ENCODE measurements at places on chromosomes 11 and 22.

GRCh38 chr11:1304380-1304779 lies 5.1 kb downstream of the TOLLIP start:
- no peak overlapping the region for H3K4me3 ChIP-seq
- no peak overlapping the region for H3K27ac ChIP-seq
- no peak for DNase-seq
- no peaks in the 10 kb centered on the region for H3K27me3 ChIP-seq
- no peaks in the 10 kb centered on the region for H3K4me1 ChIP-seq
- no peaks in the 10 kb centered on the region for H3K36me3 ChIP-seq

DNA sequence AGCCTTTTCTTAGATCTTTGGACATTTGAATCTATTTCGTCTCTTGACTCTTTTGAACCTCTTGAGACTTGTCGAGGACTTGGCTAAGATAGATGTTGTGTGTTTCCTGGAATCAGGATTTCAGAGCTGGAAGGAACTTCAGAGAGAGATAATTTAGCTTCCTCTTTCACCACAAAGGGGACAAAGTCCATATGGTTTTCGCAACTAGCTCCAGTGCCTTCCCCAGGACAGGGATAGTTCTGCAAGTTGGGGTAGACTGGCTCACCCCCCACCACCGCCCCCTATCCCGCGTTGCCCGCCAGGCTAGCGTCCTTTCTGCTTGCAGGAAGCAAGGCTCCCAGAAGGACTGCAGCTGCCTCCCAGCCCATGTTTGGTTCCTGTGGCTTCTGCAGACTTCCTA lies 75.7 kb upstream of the MYO18B start:
- no peaks in the 10 kb centered on the region for H3K36me3 ChIP-seq
- H3K27ac ChIP-seq: no peak overlapping the region
- no peak overlapping the region for H3K4me3 ChIP-seq
- no peaks in the 10 kb centered on the region for H3K4me1 ChIP-seq
- H3K27me3 ChIP-seq: no peaks in the 10 kb centered on the region
- no peak for DNase-seq

- H3K27ac ChIP-seq: no peak overlapping the region
- DNase-seq: no peak
- no peaks in the 10 kb centered on the region for H3K36me3 ChIP-seq
- peak overlapping the region; percentile 86 for H3K4me3 ChIP-seq
These were observed 1.3 kb downstream of the PACSIN2 start for GRCh38 chr22:43013355-43014315.

- H3K36me3 ChIP-seq: no peaks in the 10 kb centered on the region
- H3K27ac ChIP-seq: no peak overlapping the region
- no peaks in the 10 kb centered on the region for H3K4me1 ChIP-seq
- DNase-seq: no peak
- peaks cover 3% of the 10 kb centered on the region for H3K27me3 ChIP-seq
- no peak overlapping the region for H3K4me3 ChIP-seq
These were observed 31.2 kb downstream of the TPBGL start for GRCh38 chr11:75271730-75272129.

GRCh38 chr22:21038405-21038804 lies 6.0 kb upstream of the SLC7A4 start:
- H3K4me1 ChIP-seq: peaks cover 9% of the 10 kb centered on the region
- no peak for DNase-seq
- no peak overlapping the region for H3K27ac ChIP-seq
- no peak overlapping the region for H3K4me3 ChIP-seq
- no peaks in the 10 kb centered on the region for H3K36me3 ChIP-seq
- no peaks in the 10 kb centered on the region for H3K27me3 ChIP-seq

DNA sequence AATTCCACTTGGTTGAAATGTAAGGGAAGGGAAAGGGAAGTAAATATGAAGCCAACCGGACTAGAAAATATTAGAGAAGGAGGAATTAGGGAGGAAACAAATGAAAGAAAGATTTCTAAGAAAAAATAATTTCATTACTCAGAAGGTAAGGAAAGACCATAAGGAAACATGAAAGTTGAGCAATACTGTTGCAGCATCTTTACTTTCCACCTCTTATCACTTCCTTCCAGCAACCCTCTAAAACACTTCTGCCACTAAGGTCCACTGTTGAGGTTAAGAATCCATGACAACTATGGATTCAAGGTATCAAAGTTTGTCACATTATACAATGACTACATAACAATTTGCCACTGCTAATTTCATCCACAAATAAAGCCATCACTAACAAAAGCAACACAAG lies 308.6 kb downstream of the DLG2 start:
- H3K27me3 ChIP-seq: no peaks in the 10 kb centered on the region
- no peaks in the 10 kb centered on the region for H3K36me3 ChIP-seq
- no peak overlapping the region for H3K4me3 ChIP-seq
- no peak overlapping the region for H3K27ac ChIP-seq

- H3K27ac ChIP-seq: no peak overlapping the region
- H3K36me3 ChIP-seq: no peaks in the 10 kb centered on the region
- H3K4me3 ChIP-seq: no peak overlapping the region
These were observed 4.8 kb upstream of the CKAP5 start for GRCh38 chr11:46850829-46851380.

GRCh38 chr11:76480241-76480640 lies 35.4 kb downstream of the EMSY start:
- no peak overlapping the region for H3K27ac ChIP-seq
- no peak for DNase-seq
- no peaks in the 10 kb centered on the region for H3K27me3 ChIP-seq
- H3K36me3 ChIP-seq: no peaks in the 10 kb centered on the region
- no peaks in the 10 kb centered on the region for H3K4me1 ChIP-seq
- H3K4me3 ChIP-seq: no peak overlapping the region

- DNase-seq: no peak
- H3K27me3 ChIP-seq: no peaks in the 10 kb centered on the region
- no peaks in the 10 kb centered on the region for H3K36me3 ChIP-seq
- no peak overlapping the region for H3K4me3 ChIP-seq
These were observed 32.7 kb downstream of the C11orf91 start for GRCh38 chr11:33667819-33668467.

- no peaks in the 10 kb centered on the region for H3K36me3 ChIP-seq
- H3K27ac ChIP-seq: no peak overlapping the region
- DNase-seq: no peak
- no peaks in the 10 kb centered on the region for H3K27me3 ChIP-seq
- H3K4me1 ChIP-seq: no peaks in the 10 kb centered on the region
These were observed 28.1 kb downstream of the CYB5R2 start for GRCh38 chr11:7645206-7645605.

GRCh38 chr11:34207487-34208180 lies 102.2 kb downstream of the NAT10 start:
- H3K4me1 ChIP-seq: peaks cover 6% of the 10 kb centered on the region
- H3K4me3 ChIP-seq: no peak overlapping the region
- H3K27ac ChIP-seq: no peak overlapping the region
- H3K36me3 ChIP-seq: no peaks in the 10 kb centered on the region
- DNase-seq: no peak
- H3K27me3 ChIP-seq: no peaks in the 10 kb centered on the region

GRCh38 chr11:6576471-6577373 lies 26.7 kb downstream of the RRP8 start:
- no peaks in the 10 kb centered on the region for H3K27me3 ChIP-seq
- H3K36me3 ChIP-seq: no peaks in the 10 kb centered on the region
- no peak overlapping the region for H3K4me3 ChIP-seq
- DNase-seq: no peak
- no peaks in the 10 kb centered on the region for H3K4me1 ChIP-seq

DNA sequence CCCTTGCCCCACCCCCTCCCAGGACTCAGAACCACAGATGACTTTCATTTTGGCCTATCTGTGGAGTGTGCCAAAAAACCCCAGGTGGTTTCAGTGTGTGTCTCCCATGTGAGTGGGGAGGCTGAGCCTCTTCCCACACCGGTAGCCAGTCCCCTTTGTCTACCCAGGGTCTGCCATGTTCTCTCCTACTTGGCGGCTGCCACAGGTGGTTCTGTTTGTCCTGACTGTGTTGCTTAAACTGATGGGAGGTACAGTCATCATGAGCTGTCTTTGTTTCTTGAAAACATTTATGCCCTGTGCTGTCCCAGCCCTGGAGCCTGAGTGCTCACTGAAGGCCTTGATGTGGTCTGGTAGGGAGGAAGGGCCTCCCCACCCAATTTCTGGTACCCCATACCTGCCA lies 39.7 kb upstream of the SUSD2 start:
- no peaks in the 10 kb centered on the region for H3K36me3 ChIP-seq
- H3K27ac ChIP-seq: peak overlapping the region; percentile 67
- no peak overlapping the region for H3K4me3 ChIP-seq
- H3K27me3 ChIP-seq: no peaks in the 10 kb centered on the region
- peaks cover 66% of the 10 kb centered on the region for H3K4me1 ChIP-seq

DNA sequence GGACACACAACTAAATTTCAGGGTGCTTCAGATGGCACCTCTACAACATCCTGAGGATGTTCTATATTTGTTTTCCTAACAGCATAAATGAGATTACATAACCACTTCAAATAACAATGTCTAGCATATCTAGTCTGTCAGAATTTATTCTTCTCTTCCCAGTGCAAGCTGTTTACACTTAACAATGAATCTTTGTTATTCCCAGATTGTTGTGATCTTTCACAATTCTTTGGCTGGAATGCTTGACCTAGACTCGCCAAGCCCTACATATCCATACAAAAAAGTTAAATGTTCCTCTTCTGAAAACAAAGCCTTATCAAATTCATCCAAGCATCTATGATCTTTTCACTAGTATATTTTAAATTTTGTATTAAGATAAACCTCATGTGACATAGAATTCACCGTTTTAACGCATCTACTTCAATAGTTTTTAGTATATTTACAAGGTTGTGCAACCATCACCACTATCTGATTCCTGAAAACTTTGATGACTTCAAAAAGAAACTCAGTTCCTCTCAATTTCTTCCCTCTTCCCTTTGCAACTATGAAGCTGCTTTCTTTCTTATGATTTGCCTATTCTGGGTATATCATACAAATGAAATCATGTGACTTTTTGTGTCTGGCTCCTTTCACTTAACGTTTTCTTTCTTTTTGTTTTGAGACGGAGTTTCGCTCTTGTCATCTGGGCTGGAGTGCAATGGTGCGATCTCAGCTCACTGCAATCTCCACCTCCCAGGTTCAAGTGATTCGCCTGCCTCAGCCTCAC lies 61.7 kb upstream of the CHRNA10 start:
- DNase-seq: no peak
- H3K27ac ChIP-seq: no peak overlapping the region
- H3K4me1 ChIP-seq: no peaks in the 10 kb centered on the region
- H3K36me3 ChIP-seq: peaks cover 19% of the 10 kb centered on the region

DNA sequence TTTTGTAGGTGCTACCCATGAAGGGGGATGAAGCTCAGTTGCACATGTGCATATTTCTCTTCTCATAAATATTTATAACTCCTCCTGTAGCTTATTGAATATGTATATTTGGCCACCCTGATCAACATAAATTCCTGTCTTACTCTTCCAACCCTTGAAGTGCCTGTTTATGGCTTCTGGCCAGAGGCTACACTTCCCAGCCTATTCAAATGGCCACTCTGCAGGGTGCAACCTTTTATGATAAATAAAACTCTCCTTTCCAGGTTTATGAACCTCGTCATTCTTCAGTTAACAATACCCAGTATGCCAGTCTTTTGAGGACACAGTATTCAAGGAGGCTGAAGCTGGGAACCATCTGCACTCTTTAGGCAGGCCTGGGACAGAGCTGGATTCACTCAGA lies 2.6 kb upstream of the RTL6 start:
- no peaks in the 10 kb centered on the region for H3K36me3 ChIP-seq
- H3K4me3 ChIP-seq: no peak overlapping the region
- no peak for DNase-seq
- peaks cover 28% of the 10 kb centered on the region for H3K27me3 ChIP-seq
- H3K27ac ChIP-seq: no peak overlapping the region

- no peak for DNase-seq
- no peaks in the 10 kb centered on the region for H3K4me1 ChIP-seq
- peaks cover 88% of the 10 kb centered on the region for H3K27me3 ChIP-seq
- no peak overlapping the region for H3K4me3 ChIP-seq
- H3K36me3 ChIP-seq: no peaks in the 10 kb centered on the region
These were observed 42.6 kb upstream of the SHANK2 start for GRCh38 chr11:71294846-71295600.

- no peak overlapping the region for H3K4me3 ChIP-seq
- H3K36me3 ChIP-seq: no peaks in the 10 kb centered on the region
- H3K27me3 ChIP-seq: peaks cover 28% of the 10 kb centered on the region
- no peak overlapping the region for H3K27ac ChIP-seq
These were observed 1.7 kb downstream of the TIMP3 start for GRCh38 chr22:32803020-32803737.

DNA sequence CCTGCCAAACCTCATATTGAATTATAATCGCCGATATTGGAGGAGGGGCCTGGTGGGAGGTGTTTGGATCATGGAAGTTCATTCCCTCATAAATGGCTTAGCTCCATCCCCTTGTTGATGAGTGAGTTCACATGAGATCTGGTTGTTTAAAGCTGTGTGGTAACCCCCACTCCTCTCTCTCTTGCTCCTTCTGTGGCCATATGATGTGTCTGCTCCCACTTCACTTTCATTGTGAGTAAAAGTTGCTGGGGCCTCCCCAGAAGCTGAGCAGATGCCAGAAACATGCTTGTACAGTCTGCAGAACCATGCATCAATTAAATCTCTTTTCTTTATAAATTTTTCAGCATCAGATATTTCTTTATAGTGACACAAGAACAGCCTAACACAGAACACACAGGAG lies 929.0 kb upstream of the FAT3 start:
- H3K4me1 ChIP-seq: no peaks in the 10 kb centered on the region
- DNase-seq: no peak
- no peaks in the 10 kb centered on the region for H3K36me3 ChIP-seq
- H3K27ac ChIP-seq: no peak overlapping the region
- no peak overlapping the region for H3K4me3 ChIP-seq

GRCh38 chr11:69816671-69817070 lies 2.5 kb downstream of the FGF3 start:
- H3K4me1 ChIP-seq: no peaks in the 10 kb centered on the region
- H3K36me3 ChIP-seq: no peaks in the 10 kb centered on the region
- no peak overlapping the region for H3K27ac ChIP-seq
- peaks cover 66% of the 10 kb centered on the region for H3K27me3 ChIP-seq

GRCh38 chr11:38416141-38416540 lies 1818.1 kb upstream of the RAG2 start:
- no peaks in the 10 kb centered on the region for H3K4me1 ChIP-seq
- DNase-seq: no peak
- H3K4me3 ChIP-seq: no peak overlapping the region
- no peaks in the 10 kb centered on the region for H3K27me3 ChIP-seq

Data from MM.1S (cell line).